ENCODE measurements at places on chromosomes 13 and 19.

DNA sequence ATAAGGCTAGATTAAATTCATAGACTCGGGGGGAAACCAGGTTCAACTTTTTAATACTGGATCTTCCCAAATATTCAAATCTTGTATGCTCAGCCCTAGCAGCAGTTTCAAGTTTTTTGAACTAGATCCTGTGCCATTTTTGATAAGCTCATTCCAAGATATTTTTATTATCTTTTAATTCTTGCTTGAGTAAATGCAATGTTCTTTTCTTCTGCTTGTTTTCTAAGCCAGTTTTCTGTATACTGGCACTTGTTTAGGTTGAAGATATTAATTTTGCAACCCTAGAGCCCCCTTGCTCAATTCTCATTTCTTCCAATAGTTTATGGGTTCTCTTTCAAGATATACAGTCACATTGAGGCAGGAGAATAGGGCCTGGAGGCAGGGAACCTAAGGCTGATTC lies 13.1 kb upstream of the PNMA8C start:
- no peak for DNase-seq

DNA sequence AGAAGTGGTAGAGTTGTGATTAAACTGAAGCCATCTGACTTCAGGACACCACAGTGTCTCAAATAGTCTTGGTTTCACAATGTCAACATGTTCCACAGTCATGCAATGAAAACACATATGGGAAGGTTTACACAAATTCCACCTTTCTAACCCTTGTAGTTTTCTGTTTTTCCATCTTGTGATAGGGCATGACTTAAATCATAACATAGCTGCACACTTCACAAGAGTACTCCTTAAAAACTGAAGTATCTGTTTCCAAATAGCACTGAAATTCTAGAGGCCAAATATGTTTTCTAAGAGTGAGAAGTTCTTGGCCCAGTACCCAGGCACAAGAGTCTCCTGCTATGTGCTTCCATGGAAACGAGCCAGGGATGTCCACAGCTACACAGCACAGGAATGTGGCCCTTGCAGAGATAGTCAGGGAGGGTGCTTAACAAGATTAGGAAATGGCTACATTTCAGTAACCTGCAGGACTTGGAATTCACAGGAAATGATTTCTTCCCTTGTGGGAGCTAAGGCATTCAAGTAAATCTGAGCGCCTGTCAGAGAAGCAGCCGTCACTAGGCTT lies 269.1 kb downstream of the NDFIP2 start:
- DNase-seq, result no peak

- no peak for DNase-seq
Observed at GRCh38 chr19:54390942-54391577, 24.2 kb upstream of the TTYH1 start.

GRCh38 chr13:34507630-34508029 lies 434.4 kb upstream of the NBEA start:
- no peak for DNase-seq

GRCh38 chr19:3862826-3863500 lies 5.9 kb downstream of the ZFR2 start:
- DNase-seq, result no peak

DNA sequence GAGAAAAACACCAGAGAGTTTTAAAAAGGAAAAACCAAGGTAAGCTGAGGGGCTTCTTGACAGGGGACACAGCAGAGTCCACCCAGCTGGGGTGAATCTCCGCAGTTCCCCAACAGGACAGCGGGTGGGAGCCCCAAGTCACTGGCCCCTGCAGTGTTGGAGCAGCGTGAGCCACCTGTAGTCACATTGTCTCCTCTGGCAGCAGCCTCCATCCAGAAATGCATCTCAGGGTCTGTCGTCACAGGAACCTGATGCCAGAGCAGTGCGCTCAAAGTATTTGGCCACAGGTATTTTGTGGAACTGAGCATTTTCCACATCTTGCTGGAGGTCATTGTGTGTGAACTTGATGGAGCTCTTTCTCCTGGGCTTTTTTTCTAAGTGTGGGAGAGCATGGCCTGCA lies 24.7 kb downstream of the CHAMP1 start:
- DNase-seq, result no peak

DNA sequence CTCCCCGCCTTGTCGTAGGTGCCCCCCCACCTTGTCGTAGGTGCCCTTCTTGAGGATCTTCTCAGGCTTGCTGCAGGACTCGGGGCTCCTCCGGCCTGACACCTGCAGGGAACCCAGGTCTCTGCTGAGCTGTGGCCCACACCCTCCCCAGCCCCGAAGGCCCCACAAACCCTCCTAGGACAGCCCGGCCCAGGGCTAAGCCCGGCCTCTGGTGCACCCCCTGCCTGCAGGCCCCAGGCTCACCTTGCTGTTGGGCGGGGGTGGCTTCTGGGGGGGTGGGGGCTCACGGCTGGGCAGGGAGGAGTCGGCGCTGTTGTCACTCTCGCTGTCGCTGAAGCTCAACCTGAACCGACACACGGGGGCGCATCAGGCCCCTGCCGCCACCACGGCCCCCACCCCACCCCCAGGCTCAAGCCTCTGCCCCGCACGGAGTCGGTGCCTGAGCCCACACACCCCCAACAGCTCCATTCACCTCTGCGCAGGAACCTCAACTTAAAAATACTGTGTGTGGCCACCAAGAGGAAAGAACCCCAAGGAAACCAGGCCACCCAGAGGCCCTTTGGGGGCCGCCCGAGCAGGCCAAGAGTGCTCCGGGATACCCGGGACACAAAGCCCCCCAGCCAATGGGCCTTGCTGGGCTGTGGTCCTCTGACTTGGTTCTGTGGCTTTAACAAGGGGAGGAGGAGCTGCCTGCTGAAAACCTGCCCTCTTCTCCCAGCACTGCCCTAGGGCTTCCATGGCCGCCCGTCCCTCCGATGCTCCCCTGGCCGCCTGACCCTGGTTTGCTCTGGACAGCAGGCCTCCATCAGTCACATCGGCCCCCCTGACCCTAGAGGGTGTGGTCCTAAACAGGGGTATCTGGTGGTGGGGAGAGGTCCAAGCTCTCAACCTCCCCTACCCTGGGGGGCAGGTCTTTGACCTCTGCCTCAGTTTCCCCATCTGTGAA lies 65.8 kb downstream of the MLLT1 start:
- DNase-seq, result no peak

DNA sequence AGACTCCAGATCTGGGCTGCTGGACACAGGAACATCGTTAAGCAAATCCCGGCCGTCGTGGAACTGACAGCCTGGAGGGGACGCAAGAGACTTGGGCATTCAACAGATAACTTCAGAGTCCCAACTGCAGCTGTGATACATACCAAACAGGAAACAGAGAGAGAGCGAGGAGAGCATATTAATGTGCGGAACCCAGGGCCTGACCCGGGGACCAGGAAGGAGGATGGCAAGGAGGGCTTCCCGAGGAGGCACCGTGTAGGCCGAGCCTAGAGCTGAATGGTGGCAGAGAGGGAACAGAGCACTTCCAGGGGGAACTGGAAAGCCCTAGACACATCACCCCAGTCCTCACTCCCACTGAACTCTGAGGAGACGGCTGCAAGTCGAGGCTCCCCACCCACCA lies 68.1 kb downstream of the SIPA1L3 start:
- no peak for DNase-seq

DNA sequence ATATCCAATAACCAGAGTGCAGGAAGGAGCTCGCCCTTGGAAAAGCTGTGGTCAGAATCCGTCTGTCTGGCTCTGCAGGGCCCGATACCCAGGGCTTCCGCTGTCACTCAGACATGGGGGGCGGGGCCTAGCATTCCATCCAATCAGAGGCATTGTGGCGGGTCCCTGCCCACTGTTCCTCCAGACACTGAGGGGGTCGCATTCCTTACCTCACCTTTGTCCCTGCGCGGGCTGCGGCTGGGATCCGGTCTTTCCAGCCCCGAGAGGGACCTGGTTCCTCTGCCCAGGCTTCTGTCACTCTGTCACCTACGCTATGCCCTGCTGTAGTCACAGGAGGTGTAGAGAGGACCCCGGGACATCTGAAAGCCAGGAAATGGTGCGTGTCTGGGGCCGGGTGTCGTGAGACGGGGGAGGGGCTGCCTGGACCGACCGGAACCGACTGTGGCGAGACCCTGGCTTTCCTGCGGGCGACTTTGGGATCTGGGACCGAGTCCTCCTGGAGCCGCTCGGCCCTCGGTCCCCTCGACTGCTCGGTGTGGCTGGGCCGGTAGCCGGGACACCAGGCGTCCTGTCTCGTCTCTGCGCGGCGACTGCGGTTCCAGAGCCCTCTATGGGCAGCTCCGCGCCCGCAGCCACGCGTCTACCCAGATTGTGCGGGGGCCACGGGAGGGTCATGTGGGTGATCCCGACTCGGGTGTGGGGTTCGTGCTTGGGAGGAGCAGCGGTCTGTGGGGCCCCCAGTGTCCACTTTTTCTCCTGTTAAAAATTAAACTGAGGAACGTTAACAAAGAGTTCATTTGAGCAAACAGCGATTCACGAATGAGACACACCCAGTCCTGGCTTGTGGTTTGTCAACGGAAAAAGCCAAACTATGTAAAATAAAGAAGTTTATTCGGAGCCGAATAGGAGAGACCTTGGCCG lies at the start of gene ZNF69:
Gene ZNF69 (plus strand): TSS at position 172 of the 921 bp plus-strand sequence. CDS start 142 bp downstream, at position 314.
- peak; percentile 45 for DNase-seq

GRCh38 chr19:35846038-35846668 lies 6.2 kb downstream of the NPHS1 start:
- DNase-seq, result no peak

DNA sequence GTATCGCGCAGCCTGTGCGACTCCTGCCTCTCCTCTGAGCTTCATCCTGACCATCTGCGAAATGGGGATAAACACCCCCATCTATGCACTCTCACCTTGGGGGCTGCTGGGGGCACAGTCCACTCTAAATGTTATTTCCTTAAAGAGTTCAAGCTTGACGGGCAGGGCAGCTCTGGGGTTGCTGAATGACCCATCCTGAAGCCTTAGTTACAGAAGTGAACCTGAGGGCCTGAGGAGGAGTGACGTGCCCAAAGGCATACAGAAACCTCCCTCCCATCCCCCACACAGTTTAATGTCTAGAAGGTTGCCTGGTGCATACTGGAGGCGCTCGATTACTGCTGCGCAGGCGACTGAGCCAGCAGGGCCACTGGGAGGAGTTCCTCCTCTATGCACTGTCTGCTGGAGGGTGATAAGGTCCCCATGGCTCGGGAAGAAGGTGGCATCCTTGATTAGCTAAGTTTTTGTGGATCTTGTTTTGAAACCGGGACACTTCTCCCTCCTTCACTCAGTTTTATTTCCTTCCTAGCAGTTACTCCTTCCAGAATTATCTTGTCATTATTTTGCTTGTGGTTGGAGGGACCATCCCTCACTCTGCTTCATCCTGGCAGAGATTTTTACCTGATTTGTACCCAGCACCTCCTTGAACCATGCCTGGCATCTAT lies 572 bp upstream of the FKBP8 start:
- DNase-seq, result peak; percentile 39

DNA sequence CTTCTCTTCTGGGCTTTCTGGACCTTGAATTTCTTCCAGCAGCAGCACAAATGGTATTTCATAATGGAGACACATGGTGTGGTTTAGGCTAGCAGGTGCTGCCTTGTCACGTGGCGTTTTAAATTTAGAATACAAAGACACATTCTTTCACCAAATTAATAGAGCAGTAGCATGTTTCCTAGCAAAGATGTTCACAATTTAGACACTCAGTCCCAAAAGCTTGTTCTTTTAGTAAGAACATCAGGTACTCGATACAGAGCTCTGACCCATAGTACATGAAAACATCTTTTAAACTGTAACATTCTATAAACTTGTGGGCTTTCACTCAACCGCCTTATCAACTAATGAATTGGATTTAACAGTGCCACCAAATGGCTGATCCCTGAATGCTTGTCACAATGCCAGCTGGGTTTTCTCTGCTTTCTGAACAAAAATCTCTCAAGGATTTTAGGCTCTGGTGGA lies 290.1 kb downstream of the DCLK1 start:
- no peak for DNase-seq

GRCh38 chr19:15936173-15936572 lies 1.8 kb upstream of the CYP4F11 start:
- no peak for DNase-seq

- DNase-seq, result no peak
Observed at GRCh38 chr13:47904241-47904640, 96.8 kb downstream of the SUCLA2 start.

GRCh38 chr13:57030671-57031070 lies 110.0 kb upstream of the PRR20A start:
- DNase-seq, result no peak

GRCh38 chr13:77832339-77833100 lies 86.1 kb downstream of the EDNRB start:
- no peak for DNase-seq

DNA sequence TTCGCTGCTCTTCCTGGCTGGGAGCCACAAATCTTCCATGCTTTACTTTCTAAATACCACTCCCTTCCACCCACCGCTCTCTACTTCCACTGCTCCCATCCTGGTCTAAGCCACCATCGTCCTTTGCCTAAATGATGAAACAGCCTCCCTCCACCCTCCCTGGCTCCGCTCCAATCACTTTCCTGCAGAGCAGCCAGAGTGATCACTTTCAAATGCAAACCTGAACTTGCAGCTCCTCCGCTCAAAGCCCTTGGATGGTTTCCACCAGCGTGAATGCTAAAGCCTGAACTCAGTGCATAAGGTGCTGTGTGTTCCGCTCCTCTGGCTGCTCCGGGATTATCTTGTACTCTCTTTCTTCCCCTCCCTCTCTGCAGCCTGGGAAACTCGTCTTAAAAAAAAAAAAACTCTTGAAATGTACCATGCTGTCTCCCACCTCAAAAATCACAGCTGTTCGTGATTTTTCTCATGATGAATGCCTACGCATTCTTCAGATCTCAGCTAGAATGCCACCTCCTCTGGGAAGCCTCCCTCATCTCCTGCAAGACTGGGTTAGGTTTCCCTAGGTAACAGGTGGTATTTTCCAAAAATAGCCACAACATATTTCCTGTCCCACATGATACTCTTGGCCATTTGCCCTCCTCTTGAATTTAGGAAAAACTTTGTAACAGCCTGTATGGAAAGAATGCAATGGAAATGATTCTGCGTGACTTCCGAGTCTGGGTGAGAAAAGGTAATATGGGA lies 3.7 kb upstream of the SIN3B start:
- no peak for DNase-seq

DNA sequence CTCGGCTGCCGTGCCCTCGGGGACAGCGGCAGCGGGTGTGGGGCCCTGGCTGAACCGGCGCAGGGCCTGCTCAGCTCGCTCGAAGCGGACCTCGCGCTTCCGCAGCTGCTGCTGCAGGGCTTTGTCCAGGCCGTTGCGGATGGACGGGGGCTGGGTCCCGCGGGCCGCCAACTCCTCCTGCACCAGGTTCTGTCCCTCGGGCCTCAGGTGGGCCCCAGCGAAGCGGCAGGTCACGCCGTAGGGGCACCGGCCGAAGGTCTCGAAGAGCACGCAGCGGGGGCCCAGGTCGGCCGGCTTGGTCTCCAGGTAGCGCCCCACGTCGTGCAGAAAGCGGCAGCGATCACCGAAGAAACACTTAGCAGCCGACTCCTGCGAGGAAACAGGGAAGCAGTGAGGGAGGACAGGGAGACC lies 1.6 kb downstream of the DUS3L start:
- no peak for DNase-seq

- no peak for DNase-seq
Observed at GRCh38 chr13:42174344-42175162, 97.4 kb upstream of the AKAP11 start.

DNA sequence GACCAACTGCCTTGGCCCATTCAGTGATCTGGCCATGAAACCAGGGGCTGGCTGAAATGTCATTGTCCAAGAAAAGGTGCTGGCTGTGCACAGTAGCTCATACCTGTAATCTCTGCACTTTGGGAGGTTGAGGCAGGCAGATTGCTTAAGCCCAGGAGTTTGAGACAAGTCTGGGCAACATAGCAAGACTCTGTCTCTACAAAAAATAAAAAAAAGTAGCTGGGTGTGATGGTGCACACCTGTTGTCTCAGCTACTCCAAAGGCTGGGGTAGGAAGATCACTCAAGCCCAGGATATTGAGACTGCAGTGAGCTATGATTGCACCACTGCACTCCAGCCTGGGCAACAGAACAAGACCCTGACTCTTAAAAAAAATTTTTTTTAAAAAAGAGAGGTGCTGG lies 28.6 kb upstream of the C19orf12 start:
- DNase-seq, result no peak
